ENCODE measurements at places on chromosomes 6 and 20. TPM values are rescaled to one million over a fixed set of nuclear protein-coding genes. Genes with fewer than 3 reads are reported as not detected.

RCAN2 gene
- 18.7 TPM for total RNA-seq

TMC2 gene
- total RNA-seq: not detected

ABCF1 gene
- 49.6 TPM for total RNA-seq

VWA7 gene
- 0.49 TPM for total RNA-seq

XKR7 gene
- not detected for total RNA-seq

PTP4A1 gene
- 12.8 TPM for total RNA-seq

SLC13A3 gene
- 1.4 TPM for total RNA-seq

TINAG gene
- total RNA-seq: not detected

RTEL1 gene
- 38.3 TPM for total RNA-seq

FAM83B gene
- 130 TPM for total RNA-seq

DNPH1 gene
- total RNA-seq: 48.5 TPM

TMEM244 gene
- total RNA-seq: not detected

EEF1A2 gene
- 26.8 TPM for total RNA-seq

RAET1L gene
- total RNA-seq: 1.2 TPM

HLA-DRB1 gene
- total RNA-seq: 54.0 TPM

CPXM1 gene
- total RNA-seq: 1.5 TPM

DXO gene
- total RNA-seq: 19.9 TPM

E2F1 gene
- total RNA-seq: 6.1 TPM

PREX1 gene
- 8.3 TPM for total RNA-seq

FOXS1 gene
- 0.97 TPM for total RNA-seq

TAGAP gene
- 1.7 TPM for total RNA-seq

EDN3 gene
- 0.38 TPM for total RNA-seq

SLC35F1 gene
- total RNA-seq: 0.91 TPM

SPINT3 gene
- total RNA-seq: not detected

PCSK2 gene
- total RNA-seq: 16.2 TPM

RBPJL gene
- total RNA-seq: not detected

FGD2 gene
- total RNA-seq: 4.2 TPM

RIN2 gene
- 60.9 TPM for total RNA-seq

IPCEF1 gene
- total RNA-seq: 0.69 TPM

GINS1 gene
- total RNA-seq: 0.63 TPM

C6orf118 gene
- not detected for total RNA-seq

IP6K3 gene
- total RNA-seq: not detected

CLPSL1 gene
- not detected for total RNA-seq

MUCL3 gene
- not detected for total RNA-seq

COX4I2 gene
- 3.1 TPM for total RNA-seq

PHACTR3 gene
- total RNA-seq: 6.6 TPM

DDX43 gene
- 2.3 TPM for total RNA-seq

SLC35D3 gene
- not detected for total RNA-seq

UBR2 gene
- 22.7 TPM for total RNA-seq

ROS1 gene
- total RNA-seq: 1.1 TPM

PRDM13 gene
- total RNA-seq: 0.10 TPM

ULBP1 gene
- not detected for total RNA-seq

ABHD16A gene
- 61.8 TPM for total RNA-seq

EDN1 gene
- 42.6 TPM for total RNA-seq

PPP1R3G gene
- 3.2 TPM for total RNA-seq

ERVFRD-1 gene
- total RNA-seq: not detected

ZNF343 gene
- total RNA-seq: 10.6 TPM

FLRT3 gene
- total RNA-seq: 26.9 TPM

ETV7 gene
- 30.0 TPM for total RNA-seq

NRSN1 gene
- total RNA-seq: not detected

SLC52A3 gene
- total RNA-seq: 7.5 TPM

IL17F gene
- total RNA-seq: not detected

DUSP15 gene
- not detected for total RNA-seq

RIMS1 gene
- 1.3 TPM for total RNA-seq

C6orf141 gene
- 4.2 TPM for total RNA-seq

RNF39 gene
- total RNA-seq: 113 TPM

LY6G6D gene
- total RNA-seq: 9.5 TPM
